ENCODE measurements at places on chromosomes 2 and 18.
A peak's percentile ranks its signal among the peaks of the same experiment; 100 is the strongest.

- no peak for DNase-seq
These were observed 60.0 kb downstream of the TMEM131 start for GRCh38 chr2:97935719-97936161.

DNA sequence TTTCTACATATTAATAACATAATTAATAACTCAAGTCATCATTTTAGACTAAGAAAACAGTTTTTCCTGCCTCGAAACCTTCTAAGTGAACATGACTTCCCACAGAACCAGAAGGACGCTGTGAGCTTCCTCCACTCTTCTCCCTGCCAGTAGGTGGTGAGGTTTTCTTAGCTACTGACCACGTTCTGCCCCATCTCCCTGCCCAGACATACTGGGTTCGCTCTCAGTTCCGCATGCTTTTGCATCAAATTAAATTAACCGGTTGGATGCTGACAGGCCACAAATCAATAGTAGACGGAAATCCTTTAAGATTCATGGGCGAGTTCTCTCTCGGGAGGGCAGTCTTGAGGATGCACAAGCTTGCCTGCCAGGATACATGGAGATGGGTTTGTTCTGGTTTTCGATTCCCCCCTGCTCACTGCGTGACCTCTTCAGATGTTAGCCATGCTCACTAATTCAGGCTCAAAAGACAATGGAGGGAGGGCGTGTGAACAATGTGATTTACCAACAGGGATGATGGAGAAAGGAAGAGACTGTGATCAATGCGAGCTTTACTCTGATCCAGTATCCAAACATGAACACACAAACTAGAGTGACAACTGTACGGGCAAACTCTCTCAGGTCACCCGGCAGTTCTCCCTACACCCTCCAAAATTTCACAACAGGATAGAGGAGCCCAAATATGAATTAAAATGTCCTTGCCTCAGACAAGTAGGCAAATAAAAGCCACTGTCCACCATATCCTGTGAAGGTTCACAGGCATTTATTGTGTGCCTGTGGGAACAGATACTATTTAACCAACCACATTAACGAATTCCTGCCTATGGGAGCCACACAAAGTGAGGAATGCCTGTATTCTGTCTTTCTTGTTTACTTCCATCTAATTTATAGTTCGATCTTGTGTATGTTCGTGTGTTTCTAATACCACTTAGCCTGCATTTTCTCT lies 375.7 kb downstream of the EIPR1 start:
- DNase-seq = no peak

GRCh38 chr18:22191923-22192322 lies 22.5 kb downstream of the GATA6 start:
- no peak for DNase-seq

DNA sequence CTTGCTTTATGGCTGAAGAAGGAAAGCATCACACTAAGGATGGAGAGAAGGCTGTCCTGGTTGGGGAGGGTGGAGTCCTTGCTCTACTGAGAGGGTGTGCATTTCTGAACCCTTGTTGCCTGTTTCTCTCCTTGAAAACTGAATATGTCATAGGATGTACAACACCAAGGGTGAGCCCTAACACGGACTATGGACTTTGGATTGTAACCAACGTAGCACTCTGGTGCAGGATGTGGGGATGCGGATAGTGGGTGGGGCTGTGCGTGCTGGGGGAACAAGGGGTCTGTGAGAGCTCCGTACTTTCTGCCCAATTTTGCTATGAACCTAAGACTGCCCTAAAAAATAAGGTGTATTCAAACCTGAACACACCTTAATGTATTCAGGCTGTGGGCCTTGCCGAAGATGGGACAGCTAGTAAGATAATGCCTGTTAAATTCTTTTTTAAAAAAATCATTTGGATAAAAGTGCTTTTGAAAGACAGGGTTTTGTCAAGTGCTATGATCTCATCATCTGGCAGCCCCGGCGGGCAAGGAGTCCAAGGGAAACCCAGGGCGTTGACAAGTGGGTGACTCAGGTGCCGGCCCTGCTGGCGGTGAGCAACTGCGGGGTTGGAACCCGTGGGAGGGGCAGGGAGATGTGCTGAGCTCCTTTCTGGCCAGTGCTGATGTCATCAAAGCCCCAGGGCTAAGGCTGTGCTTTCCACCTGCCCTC lies 54.0 kb downstream of the GATA6 start:
- no peak for DNase-seq

GRCh38 chr2:232543491-232543890 lies 4.0 kb downstream of the CHRNG start:
- DNase-seq = no peak

- DNase-seq = no peak
These were observed 31.8 kb upstream of the CCL20 start for GRCh38 chr2:227781841-227782240.

DNA sequence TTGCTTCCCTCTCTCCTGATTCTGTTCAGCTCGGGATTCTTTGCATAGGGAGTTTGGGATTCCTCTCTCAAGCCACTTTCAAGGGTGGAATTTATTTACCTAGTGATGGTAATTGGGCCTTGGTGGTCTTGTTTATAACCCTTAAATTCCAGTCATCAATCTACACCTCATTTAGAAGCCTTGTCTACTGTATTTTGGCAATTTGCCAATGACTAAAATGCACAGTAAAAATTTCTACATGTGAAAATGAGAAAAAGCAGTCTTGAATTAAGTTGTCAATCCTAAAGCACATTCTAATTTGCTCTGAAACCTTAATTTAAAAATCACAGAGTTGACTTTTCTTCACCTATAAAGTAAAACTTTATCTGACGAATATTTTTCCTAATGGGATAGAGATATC lies 749.2 kb upstream of the CRIM1 start:
- DNase-seq = no peak

- DNase-seq = no peak
These were observed 666.1 kb downstream of the BCL11A start for GRCh38 chr2:59887366-59887765.

DNA sequence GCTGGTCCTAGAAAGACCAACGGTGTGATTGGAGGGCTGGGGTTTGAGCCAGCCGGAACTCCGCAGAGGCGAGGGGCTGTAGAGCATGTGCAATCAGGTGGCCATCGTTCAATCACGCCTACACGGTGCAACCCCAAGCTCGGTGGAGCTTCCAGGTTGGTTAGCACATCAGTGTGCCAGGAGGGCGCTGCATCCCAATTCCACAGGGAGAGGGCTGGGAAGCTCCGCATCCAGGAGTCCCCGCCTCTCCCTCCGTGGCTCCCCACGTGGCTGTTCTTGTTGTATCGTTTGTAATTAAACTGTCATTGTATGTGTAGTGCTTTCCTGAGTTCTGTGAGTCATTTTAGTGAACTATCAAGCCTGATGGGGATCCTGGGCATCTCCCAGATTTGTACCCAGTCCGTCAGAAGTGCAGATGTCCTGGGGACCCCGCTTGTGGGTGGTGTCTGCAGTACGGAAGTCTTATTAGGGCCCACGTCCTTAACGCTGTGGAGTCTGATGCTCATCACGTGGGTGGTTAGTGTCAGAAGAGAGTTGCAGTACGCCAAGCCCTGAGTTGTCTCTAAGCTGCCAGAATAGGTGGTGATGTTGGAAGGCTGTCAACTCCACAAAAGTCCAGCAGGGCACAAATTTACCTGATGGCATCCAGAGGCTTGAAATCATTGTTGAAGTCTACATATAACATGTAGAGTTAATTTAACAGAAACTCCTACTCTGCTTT lies 20.6 kb upstream of the AMMECR1L start:
- no peak for DNase-seq

GRCh38 chr18:31369478-31369877 lies 7.1 kb upstream of the DSG4 start:
- DNase-seq = no peak

GRCh38 chr2:7604456-7604855 lies 687.2 kb downstream of the RNF144A start:
- DNase-seq = no peak

DNA sequence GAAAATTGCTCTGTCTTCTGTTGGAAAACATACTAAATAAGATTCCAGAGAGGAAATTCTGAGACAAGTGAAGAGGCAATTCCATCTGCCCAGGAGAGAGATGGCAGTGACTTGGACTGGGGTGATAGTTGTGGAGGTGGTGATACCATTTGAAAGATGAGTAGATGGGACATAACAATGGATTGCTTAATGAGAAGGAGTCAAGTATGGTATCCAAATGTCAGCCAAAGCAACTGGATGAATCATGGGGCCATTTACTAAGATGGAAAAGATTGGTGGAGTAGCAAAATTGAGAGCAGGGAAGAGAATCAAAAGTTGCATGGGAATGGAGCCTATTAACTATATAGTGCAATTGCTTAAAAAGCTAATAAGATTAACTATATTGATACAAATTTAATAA lies 222.1 kb downstream of the ETAA1 start:
- no peak for DNase-seq

DNA sequence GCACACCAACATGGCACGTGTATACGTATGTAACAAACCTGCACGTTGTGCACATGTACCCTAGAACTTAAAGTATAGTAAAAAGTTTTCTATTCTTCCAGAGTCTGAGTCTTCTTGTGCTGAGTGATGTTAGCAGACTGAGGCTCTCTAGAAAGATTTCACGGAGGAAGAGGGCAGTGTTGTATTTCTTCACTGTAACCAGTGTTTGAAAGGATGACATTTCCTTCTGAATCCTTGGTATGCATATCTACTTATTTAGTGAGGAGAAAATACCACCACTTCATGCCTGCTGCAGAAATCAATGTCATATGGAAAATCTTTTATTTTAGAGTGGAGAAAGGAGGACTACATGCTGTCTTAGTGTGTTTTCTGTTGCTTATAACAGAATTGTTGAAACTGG lies 357.1 kb downstream of the CCDC85A start:
- no peak for DNase-seq

DNA sequence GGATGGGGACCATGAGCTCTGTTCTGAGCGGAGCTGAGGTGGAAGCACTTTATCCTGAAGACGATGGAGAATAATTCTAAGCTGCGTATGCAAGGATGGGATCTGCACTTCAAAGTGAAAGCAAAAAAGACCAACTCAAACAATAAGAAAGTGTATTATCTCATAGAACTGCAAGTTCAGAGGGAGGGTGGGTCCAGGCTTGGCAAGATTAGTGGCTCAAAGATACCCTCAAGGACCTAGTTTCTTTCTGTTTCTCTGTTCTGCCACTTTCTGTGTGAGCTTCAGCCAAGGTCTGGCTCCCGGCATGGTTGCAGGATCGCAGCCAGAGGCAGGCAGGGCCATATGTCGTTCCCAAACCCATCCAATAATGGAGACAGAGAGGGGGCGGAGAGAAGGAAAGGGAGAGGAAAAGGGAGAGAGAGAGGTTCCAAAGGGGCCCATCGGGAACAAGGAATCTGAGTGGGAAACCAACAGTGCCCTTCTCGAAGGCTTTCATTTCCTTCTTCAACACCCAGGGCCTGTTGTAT lies 169.2 kb upstream of the NCK2 start:
- no peak for DNase-seq

DNA sequence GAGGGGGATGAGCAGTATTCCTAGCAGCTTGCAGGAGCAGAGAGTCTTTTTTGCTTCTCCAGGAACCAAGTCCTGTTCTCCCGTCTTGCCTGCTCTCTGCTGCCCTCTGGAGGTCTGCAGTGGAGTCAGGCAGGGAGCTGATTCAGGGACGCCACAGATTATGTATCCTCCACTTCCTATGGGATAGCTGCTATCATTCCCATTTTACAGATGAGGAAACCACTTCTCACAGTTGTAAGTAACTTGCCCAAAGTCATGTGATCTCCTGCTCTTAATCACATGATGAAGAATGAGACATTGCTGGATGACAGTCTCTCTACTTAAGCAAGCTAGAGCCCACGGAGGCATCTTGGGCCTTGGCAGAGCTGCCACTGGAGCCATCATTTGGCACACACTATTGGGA lies 8.3 kb downstream of the SLC4A5 start:
- peak; percentile 75 for DNase-seq

DNA sequence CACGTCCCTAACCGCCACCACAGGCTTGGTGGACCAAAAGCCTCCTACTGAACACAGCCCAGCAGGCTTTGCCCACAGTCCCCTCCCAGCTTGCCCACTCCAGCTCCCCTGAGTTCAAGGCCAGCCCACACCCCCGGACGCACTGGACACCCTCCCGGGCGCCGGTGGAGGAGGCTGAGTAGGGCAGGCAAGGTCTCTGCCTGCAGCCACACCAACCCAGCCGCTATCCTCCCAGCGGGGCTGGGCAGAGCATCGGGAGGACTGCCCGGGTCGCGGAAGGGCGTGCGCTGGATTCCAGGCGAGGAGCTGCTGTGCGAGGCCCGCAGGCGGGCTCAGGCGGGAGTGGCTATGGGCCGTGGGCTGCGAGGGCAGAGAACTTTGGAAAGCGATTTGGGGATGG lies 49.5 kb downstream of the PLEKHB2 start:
- DNase-seq = no peak

DNA sequence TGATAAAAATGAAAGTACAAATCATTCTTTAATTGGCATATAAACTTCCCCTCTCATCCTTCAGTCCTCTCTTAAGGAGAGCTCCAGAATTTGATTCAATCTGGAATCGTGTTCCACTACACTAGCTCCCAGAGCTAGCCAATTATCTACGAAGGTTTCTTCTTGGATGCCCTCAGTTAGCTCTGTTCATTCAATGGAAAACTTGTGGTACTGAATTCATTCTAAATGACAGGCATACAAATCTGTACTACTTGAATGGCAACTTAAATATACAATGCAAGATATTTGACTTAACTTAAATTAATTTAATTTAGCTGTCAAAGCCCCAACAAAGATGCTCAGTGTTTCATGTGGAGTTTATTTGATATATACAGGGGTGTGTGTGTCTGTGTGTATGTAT lies 1474.2 kb upstream of the CELF4 start:
- DNase-seq = no peak

GRCh38 chr2:191165176-191165643 lies 14.4 kb upstream of the STAT4 start:
- DNase-seq = peak; percentile 56

- no peak for DNase-seq
These were observed 603.6 kb downstream of the FBXO15 start for GRCh38 chr18:73544032-73544431.

- DNase-seq = no peak
These were observed 803.9 kb upstream of the POU3F3 start for GRCh38 chr2:104049981-104050380.

DNA sequence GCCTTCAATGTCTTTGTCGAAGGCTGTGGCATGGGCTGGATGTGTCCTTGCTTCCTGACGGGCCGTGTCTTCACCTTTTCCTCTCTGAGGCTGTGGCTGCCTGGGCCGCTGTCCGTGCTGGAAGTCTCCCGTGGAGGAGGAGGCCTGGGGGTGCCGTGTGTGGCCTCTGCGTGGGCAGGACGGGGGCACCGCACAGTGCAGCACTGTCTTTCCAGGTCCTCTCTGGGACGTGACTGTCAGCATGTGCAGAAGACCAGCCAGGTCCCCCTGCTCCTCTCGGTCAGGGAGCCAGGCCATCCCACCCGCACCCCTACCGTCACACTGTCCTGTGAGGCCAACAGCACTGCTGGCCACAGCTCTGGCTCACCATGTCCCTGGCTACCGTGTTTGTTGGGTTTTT lies 64.4 kb upstream of the ZNF236 start:
- no peak for DNase-seq

GRCh38 chr2:69026026-69026425 lies 13.0 kb downstream of the ANTXR1 start:
- peak; percentile 23 for DNase-seq

DNA sequence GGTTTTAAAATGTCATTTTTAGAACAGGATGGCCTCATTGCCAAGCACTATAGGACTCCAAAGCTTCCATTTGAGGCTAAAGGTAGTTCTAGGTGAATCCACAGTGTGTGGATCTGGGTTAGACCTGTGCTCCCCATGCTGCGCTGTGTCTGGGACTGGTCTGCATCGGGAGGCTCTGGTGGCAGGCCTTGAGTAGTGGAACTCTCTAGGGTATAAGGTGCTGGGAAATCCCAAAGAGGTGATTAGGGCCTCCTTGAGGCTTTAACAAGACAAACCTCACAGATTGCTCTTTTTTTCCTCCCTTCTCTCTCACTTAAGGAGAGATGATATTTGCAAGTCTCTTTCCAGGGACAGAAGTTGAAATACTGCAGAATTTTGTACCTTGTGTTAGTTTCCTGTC lies 9.3 kb downstream of the SEC11C start:
- no peak for DNase-seq

Measured in CD4-positive, alpha-beta T cell treated with Interleukin-12 subunit alpha and Interleukin-12 subunit beta, for 1 hour (primary cell).